ENCODE measurements at places on chromosomes 11 and 22. TPM values are rescaled to one million over a fixed set of nuclear protein-coding genes. Genes with fewer than 3 reads are reported as not detected.

PLAAT4 gene
- total RNA-seq, result 17.9 TPM

DNA sequence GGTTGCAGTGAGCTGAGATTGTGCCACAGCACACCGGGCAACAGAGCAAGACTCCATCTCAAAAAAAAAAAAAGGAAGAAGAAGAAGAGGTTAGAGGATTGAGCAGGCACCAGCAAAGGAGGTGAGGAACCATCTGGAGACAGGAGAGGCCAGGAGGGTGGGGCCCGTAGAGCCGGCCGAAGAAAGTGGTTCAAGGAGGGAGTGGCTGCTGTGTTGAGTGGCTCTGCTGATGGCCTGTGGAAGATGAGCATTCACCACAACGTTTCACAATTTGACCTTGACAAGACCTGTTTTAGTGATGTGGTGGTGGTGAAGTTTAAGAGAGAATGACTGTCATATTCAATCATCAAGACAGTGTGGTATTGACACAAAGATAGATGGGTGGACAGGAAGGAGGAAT is 6.8 kb upstream of the CTSD start:
- DNase-seq, result no peak

VPS37C gene
- 19.0 TPM for total RNA-seq

DNA sequence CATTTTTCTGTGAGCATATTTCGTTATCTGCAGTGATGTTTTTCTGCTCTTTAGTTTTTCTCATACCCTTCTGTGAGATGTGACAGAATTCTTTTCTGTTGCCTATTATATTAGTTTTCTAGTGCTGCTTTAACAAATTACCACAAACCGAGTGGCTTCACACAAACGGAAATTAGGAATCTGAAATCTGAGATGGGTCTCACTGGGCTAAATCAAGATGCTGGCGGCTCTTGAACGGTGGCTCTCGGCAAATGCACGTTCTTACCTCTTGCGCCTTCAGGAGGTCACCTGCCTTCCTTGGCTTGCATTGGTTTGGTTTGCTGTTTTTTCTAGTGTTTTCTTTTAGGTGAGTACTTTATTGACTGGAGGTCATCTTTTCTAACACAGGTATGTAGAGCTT is 13.0 kb downstream of the ZBED4 start:
- no peak for DNase-seq

DNA sequence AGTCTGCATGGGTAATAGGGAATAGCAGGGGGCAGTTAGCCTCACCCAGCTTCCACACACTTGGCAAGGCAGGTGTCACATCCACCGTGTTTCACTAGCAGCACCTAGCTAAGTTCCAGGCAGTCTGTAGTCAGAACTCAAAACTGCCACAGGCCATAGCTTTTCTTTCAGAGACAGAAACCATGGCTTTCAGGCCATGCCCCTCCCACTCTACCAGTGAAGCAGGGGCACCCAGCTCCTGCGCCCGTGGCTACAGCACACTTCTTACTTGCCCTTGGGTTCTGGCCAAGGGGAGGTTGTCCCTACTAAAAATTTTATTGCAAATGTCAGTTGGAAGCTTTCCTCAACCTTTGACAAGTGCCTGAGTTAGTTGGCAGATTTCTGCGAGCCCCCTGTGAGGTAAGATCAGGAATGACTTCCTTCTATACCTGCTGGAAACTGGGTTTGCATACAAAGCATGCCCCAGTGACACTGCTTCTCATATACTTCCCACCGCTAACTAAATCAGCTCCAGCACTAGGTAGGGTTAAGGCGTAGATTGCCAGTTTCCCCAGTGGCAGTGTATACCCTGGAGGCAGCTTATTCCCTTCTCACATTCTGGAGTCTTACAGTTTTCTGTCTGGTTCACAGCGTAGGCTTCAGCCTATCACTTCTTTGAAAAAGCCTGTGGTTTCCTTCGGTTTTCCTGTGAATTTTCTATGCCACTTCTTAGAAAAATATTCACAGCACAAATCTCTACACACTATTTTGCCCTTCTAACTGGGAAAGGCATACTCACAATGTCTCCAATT is 139.0 kb upstream of the LUZP2 start:
- DNase-seq, result no peak

Measured in right cardiac atrium (tissue), 5 donors.